ENCODE measurements at places on chromosomes 11 and 22.

GRCh38 chr11:1514336-1515061, 27.9 kb upstream of the MOB2 start:
- DNase-seq, result no peak

DNA sequence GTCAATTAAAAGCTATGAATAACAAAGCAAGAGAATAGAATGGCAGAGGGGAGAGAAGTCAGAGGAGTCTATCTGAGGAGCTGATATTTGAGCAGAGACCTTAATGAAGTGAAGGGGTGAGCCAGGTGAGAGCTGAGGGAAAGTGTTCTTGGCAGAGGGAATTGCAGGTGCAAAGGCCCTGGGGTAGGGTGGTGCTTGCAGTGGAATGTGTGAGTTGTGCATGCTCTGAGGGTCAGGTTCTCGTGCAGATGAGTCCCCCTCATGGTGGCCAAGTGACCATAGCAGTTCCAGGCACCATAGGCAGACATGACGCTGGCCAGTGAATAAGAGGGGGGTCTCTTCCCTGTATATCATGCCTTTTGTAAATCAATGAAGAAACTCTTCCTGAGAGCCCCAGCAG, 58.9 kb upstream of the ALX4 start:
- DNase-seq, result no peak

GRCh38 chr11:61011950-61012736, 40.7 kb downstream of the CD6 start:
- DNase-seq, result peak; percentile 31

- no peak for DNase-seq
Observed at GRCh38 chr11:123381817-123382554, 48.1 kb upstream of the GRAMD1B start.

GRCh38 chr11:3022982-3023381, 30.9 kb upstream of the NAP1L4 start:
- DNase-seq, result no peak

DNA sequence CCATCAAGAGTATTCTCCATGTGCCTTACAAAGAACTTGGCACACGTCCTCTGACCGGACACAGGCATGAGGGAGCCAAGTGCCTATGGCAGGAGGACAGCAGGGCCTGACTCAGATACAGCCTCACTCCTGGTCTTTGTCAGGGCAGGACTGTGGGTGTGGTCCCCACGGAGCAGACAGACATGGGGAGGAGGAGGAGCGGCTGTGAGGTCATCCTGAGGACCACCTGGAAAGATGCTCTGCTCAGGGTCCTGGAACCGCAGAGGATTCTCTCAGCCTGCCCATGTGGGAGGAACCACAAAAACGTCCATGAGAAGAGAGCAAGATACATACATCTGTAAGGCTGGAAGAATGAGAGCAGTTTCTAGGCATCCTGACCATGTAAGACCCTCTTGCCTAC, 576.3 kb downstream of the BRD1 start:
- no peak for DNase-seq

Data from smooth muscle cell of the brain vasculature (primary cell).